Stimulated activated CD4-positive, alpha-beta T cell treated with anti-CD3 and anti-CD28 coated beads, Interleukin-4, amount 100 ng/mL, for 48 hours (primary cell): ENCODE measurements at places on chromosomes 5 and 9.

GRCh38 chr5:175378444-175379028, 65.4 kb downstream of the DRD1 start:
- DNase-seq = no peak

GRCh38 chr5:168740811-168741213, 161.6 kb upstream of the PANK3 start:
- no peak for DNase-seq

DNA sequence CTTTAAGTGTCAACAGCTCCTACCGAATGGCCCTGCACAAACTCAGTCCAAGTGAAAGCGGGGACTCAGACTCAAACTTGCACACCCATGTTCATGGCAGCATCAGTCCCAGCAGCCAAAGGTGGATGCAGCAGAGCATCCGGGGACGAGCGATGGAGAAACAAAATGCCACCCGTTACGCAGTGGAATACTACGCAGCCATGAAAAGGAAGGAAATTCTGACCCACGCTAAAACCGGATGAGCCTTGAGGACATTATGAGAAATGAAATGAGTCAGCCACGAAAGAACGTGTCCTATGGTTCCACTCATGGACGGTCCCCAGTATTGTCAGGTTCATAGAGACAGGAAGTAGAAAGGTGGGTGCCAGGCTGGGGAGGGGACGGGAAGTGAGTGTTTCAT, 48.6 kb upstream of the NOTCH1 start:
- no peak for DNase-seq

GRCh38 chr9:121357011-121357410, 13.0 kb downstream of the STOM start:
- DNase-seq = no peak

- no peak for DNase-seq
Observed at GRCh38 chr5:15515229-15515628, 15.2 kb downstream of the FBXL7 start.

DNA sequence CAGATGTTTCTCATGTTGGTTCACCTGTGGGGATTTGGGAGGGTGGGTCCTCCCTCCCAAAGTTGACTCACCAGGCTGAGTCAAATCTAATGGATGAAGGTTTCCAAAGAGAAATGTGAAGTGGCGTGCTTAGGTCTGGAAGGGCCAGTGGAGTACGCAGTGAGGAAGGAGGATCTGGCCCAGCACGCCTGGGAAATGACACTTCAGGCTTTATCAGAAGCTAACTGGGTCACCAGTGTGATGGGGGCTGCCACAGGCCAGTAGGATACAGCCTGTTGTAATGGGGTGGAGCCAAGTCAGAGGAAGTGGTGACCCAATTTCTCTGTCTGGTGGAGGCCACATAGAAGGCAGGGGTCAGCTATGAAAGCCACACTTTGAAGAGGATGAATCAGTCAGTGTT, 18.0 kb downstream of the POLR1E start:
- DNase-seq = no peak

DNA sequence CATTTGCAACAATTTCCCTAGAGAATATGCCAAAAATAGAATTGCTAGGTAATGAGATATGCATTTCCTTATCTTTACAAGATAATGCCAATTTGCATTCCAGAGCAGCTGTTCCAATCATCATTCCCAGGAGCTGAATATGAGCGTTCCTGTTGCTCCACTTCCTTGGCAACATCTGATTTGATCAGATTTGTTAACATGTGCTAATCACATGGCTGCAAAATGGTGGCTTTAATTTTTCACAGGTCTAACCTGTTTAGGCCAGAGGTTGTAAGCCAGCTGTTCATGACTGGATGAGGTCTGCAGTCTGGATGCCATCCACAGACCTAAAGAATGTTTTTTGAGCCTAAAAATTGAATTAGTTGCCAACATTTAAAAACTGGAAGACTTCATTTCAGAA, 220.7 kb upstream of the IL12B start:
- no peak for DNase-seq

- no peak for DNase-seq
Observed at GRCh38 chr9:126700903-126701812, 87.4 kb downstream of the LMX1B start.
